ENCODE measurements at places on chromosomes 5 and 9.
A peak's percentile ranks its signal among the peaks of the same experiment; 100 is the strongest.

DNA sequence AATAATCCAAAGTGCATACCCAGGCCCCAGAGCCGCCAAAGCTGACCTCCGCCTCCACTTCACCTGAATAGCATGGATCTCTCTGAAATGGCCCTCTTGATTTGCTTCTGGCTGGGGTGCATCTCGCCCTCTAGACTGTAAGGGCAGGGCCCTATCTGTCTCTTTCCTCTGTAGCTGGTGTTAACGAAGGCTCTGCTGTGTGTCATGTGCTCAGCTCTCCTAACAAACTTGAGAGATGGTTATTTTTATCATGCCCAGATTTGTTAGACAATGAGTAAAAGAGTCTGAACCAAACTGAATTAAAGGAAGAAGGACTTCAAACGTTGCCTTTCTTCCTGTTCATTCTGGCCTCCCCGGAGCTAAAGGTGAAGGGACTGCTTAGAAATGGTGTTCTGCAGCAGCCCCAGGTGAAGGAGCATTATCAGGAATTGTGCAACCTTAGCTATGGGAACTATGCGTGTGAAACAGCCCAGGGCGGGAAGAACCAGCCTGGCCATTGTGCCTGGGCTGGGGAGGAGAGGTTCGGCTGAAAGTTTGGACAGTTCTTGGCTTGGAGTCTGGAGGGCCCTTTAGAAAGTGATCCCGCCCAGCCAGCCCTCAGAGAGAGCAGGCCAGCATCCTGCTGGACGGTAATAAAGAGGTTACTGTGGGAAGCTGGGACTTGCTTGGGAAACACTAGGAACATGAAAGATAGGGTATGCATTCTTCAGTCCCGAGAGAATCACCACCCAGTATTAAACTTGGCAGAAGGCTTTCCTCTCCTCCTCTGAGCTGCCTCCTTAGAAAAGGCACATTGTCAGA, 73.5 kb downstream of the WWC1 start:
- no peak for DNase-seq

DNA sequence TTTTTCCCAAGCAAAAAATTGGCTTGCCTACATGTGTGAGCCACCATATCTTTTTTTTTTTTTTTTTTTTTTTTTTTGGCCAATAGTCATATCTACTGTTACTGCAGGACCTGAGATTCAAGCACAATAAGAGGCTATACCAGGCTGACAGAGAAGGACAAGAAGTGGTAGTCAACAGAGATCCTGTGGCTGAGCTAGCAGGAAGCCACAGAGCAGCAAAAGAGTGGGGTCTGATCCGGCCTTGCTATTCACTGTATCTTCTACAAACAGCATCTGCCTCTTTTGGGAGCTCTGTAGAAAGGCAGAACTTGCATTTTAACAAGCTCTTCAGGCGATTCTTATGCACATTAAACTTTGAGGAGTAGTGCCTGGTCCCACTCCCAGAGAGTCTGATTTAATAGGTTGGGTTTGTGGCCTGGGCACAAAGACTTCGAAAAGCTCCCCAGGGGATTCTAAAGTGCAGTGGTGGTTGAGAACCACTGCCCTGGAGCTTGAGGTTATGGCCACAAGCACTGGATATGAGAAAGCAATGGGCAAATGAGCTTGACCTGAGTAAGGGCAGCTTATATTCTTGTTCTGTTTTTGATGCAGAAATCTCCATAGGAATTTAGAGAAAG, 162.8 kb downstream of the PIK3R1 start:
- no peak for DNase-seq

DNA sequence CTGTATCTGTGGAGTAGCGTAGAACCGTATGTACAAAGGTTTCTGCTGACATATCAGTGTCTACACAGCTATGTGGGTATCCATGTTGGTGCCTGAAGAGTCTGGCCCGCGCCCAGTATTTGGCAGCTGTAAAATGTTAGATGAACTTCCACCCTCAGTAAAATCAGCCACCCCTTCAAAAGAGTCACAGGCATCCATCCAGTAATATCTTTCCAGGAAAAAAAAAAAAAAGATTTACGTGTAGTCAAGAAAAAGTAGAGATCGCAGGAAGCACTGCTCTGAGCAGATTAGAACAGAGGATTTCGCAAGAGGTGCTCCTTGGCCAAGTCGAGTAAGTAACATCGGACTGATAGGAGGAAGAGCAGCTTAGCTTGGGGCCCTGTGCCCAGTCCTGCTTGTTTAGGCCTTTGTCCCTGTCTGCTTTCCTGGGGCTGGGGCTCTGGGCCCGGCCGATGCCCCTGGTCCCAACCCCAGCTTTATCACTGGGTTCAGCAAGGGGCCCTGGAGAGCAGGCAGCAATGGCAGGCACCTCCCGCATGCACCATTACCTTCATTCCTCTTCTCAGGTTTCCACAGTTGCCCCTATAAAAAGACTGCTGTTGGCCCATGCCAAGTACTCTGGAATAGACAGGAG, 21.2 kb downstream of the DAPK1 start:
- no peak for DNase-seq

GRCh38 chr5:73424556-73424977, 24.0 kb downstream of the FOXD1 start:
- DNase-seq, result no peak

- no peak for DNase-seq
These were observed 148.3 kb downstream of the SEC61B start for GRCh38 chr9:99370376-99370775.

GRCh38 chr5:172870715-172871461, 36.8 kb downstream of the ERGIC1 start:
- DNase-seq, result no peak

DNA sequence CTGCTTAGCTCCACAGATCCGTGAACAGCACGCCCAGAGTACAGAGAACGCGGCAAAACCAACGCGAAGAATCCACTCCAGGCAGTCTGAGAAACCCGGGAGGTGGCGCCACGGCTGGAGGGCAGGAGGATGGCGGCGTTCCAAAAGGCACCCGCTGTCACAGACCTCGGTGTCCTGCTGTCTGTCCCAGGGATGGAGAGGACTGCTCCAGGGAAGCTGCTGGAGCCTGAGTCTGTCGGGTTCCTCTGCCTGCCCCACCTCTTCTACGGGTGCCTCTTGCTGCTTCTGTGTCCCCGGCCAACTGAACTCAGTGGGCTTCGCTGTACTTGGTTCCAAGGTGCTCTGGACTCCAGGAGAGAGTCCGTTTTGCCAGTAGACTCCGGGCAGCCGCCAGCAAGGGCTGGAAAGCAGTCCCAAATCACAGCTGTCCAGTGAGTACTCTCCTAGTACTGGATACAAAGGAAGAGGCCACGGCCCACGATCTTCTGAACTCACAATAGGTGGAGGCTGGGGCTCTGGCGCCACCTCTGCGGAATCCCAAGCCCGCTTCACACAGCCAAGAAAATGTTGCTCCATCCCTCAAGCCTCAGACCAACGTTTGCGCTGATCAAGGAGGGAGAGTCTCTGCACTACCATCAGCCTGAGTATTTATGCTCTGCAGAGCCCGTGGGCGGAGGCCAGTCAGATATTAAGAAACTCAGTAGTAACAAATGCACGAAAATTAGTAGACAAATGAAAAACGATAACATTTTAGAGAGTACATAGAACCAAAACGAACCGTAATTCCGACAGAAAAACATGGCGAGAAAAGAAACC, 440 bp downstream of the ANXA2R start:
- DNase-seq, result peak; percentile 47

GRCh38 chr9:84305497-84306131, 34.9 kb downstream of the SLC28A3 start:
- DNase-seq, result no peak

GRCh38 chr5:179624841-179625271, 1.4 kb upstream of the HNRNPH1 start:
- DNase-seq, result no peak

GRCh38 chr5:143456952-143457547, 53.6 kb upstream of the NR3C1 start:
- no peak for DNase-seq

DNA sequence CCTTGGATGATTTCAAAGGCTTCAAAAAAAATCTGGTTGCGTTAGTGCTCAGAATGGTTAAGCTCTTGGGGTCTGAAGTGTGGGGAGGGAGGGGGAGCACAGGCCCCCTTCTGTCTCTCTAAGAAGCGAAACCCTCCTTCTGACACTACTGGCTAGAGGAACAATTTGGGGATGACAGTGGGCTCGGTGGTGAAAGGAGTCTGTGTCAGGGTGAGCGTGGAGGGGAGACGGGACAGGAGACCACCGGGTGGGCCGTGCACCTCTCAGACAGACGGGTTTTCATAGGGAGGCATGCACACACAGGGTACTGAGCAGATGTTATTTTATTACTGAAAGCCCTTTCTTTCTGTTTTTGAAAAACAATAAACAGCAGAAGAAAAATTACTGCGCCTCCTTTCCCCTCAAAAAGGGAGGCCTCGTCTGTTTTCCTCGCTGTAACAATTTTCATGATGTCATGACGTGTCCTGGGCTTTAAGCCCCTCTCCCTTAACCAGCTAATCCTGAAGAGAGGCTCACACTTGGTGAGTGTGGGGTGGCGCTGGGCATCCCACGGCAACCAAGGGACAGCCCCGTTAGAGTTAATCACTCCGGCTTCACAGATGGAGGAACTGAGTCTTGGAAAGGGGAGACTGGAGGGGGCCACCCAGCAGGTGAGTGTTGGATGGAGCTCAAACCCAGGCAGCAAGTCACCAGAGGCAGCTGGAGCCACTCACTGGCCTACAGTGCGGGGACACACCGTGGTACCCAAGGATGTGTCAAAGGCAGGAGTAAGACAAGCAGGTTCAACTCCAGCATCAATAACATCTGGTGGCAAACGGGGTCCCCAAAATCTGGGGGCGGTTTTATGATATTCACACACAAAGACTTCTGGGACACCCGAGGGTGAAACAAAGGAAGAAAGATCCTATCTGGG, 53.4 kb downstream of the PTCH1 start:
- DNase-seq, result no peak

DNA sequence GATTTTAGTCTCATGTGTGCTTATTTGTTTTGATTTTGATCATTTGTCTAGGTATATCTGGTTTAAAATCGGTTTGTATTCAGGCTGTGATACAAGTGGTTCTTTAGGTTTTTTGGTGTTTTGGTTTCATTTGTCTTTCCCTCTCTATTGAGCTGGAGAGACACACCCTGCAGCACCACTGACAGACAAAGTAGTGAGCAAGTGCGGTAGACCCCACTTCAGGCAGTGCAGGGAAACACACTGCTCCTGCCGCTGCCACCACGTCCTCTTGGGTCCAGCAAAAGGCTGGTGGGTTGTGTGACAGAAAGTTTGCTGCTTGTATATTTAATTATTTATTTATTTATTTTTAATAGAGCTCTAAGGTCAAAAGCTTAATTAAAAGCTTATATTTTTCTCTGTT, 801.0 kb downstream of the NR2F1-AS1 start:
- DNase-seq, result no peak

GRCh38 chr9:100221538-100221937, 122.5 kb downstream of the INVS start:
- no peak for DNase-seq

GRCh38 chr9:117249799-117250198, 165.1 kb downstream of the ASTN2 start:
- DNase-seq, result no peak

DNA sequence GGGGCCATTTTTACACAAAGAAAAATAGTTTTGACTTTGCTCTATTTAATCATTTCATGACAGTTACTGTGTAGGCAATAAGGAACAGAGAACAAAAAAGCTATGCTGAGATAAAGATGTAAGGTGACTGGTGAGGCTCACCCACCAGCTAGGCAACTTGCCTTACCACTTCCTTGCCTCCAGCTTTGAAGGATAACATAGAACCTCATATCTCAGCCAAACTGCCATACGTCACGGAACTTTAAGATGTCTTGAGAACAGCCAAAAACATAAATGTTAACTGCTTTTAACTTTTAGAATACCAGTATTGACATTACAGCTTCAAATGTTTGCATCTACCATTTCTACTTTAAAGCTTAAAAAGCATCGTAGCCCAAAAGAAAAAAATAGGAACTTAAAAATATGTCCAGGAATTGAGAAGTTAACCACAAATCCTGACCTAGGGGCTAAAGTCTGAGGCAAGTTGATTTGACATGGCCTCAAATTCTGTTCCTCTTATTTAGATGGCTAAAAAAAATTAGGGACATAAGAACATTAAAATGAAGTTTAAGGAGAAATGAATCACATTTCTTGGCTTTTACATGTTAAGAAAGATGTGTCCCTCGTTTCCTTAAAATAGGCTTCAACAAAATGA, 7.7 kb upstream of the GCNT4 start:
- DNase-seq, result no peak

DNA sequence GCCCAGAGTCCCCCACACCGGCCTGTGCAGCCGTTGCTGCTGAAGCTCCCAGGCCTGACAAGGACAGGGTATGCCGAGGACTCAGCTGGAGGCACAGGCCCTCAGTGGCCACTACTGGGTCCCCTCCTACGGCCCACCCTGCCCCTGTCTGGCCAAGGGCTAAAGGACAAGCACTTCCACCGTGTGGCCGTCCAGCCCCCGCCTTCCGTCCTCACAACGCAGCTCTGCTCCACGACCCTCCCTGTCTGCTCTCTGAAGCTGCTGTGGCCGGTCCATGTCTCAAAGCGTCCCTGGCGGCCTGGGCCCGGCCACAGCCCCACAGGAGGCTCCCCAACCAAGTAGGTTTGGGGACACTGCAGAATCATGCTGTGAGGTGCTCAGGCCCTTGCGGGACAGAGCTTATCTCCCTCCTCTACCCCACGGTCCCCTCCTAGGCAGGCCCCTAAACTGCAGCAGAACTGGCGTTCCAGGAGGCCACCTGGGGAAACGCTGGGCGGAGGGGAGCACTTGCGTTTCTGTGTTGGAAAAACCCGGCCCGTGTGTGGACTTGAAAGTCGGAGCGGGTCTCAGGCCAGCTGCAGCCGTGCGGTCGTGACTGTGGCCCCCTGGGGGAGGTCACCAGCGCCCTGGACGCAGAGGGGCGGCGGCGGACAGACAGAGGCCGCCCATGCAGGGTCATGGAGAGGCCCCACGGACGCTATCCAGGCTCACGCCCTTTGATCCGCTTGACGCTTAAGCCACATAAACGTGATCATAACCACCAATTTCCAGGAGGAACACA, 45.6 kb downstream of the NKD2 start:
- DNase-seq, result no peak

DNA sequence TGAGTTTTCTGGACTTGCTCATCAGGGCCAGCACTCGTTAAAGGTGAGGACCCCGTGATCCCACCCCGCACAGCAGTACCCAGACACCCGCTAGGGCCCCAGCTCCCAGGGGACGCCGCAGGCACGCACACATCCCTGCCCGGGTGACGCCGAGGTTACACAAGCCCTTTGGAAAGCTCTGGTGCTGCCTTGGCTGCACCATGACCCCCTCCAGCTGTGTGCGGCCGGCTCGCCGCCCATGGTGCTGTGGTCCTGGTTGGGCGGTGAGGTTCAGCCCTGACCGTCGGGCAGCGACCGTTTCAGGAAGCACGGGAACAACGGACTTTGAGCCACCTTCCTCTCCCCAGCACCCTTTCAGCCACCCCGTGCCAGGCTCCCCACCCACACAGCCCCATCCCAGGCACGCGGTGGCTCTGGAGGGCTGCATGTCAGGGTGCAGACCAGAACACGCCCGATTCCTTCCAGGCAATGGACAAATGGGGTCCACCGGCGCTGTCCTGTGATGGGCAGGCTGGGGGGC, 7.5 kb upstream of the SLC12A7 start:
- DNase-seq, result no peak

All from stimulated activated CD4-positive, alpha-beta T cell treated with anti-CD3 and anti-CD28 coated beads, TNF-alpha, amount 100 ng/mL, for 4 hours (primary cell).